ENCODE measurements at places on chromosomes 1 and 21. TPM values are rescaled to one million over a fixed set of nuclear protein-coding genes. Genes with fewer than 3 reads are reported as not detected.

Gene OR10Z1
- total RNA-seq = not detected

Gene SELENOF
- total RNA-seq = 177 TPM

Gene GREM2
- total RNA-seq = 6.4 TPM

Gene TLR5
- total RNA-seq = 4.9 TPM

Gene ADGRB2
- 32.9 TPM for total RNA-seq

Gene TMEM200B
- 8.6 TPM for total RNA-seq

Gene TMCO1
- total RNA-seq = 71.9 TPM

Gene SH2D2A
- 0.27 TPM for total RNA-seq

Gene S100A14
- 4.4 TPM for total RNA-seq

Gene TSACC
- total RNA-seq = not detected

Gene GRIK1
- total RNA-seq = 33.3 TPM

Gene SCYL3
- 27.4 TPM for total RNA-seq

Gene TOR3A
- total RNA-seq = 34.6 TPM
